ENCODE measurements at places on chromosomes 4 and X.

DNA sequence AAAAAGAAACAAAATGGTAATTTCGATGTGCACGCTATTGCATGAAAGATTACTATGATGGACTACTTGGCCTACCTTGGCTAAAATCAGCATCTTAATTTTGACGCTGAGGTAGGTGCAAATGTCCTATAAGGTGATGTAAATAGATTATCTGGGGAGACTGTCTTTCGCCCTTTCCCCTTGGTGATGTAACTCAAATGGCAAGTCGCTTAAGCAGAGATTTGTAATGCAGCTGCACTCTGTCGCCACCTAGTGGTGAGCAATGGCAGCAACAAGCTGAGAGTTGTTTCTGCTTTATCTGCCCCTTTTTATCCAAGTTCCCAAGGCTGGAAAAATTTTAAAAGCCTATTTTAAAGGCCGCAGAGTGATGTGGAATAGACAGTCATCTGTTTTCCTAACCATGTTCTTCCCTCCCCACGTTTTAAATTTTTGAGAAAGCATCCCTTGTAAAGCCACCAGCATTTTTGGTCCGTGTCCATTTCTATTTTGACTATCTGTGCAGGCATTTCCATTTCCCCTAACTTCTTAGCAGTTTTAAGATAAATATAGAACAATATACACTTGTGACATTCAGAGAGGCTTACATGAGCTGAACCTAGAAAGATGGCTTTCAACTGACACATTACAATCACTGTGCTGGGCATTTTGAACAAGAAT, 62.4 kb upstream of the PDLIM3 start:
- DNase-seq: peak; percentile 44

- no peak for DNase-seq
These were observed 12.4 kb downstream of the SHROOM3 start for GRCh38 chr4:76447393-76447851.

GRCh38 chr4:5894266-5894665, 1.4 kb upstream of the CRMP1 start:
- no peak for DNase-seq

DNA sequence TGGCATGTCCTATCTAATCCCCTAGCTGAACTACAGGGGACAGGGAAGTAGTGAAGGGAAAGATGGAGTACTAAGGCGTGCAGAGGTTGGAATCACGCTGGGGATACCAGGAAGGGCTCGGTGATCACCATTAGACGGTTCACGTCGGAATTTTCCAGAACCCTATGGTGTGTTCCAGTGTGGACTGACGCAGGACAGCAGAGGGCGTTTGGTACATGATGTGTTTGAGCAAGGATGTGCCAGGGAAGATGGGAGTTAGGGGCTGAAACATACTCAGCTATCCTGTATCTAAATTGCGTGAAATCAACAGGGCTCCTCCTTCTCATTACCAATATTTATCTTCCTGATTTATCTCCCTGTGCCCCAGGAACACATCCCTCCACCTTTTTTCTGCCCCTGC, 33.7 kb downstream of the PRPS2 start:
- DNase-seq: no peak

- no peak for DNase-seq
These were observed 43.3 kb downstream of the DHRSX start for GRCh38 chrX:2457289-2458133.

- no peak for DNase-seq
These were observed 7.9 kb downstream of the KDR start for GRCh38 chr4:55117511-55117910.

GRCh38 chrX:21373637-21374162, 518 bp upstream of the CNKSR2 start:
- no peak for DNase-seq

DNA sequence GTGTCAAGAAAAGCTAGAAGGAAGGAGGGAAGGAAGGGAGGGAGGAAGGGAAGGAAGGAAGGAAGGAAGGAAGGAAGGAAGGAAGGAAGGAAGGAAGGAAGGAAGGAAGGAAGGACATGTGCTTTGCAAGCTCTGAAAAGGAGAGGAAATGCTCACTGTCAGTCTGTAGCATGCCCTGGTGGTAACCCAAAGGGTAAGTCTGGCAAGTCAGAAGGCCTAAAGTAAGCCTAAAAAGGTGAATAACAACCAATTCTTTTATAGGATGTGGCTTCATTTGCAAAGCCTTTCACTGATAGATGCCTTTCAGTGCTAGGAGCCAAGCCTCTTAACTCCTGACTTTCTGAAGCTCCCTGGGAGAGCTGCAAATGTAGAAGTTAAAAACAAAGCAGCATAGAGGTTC, 542.6 kb downstream of the CFAP47 start:
- no peak for DNase-seq

DNA sequence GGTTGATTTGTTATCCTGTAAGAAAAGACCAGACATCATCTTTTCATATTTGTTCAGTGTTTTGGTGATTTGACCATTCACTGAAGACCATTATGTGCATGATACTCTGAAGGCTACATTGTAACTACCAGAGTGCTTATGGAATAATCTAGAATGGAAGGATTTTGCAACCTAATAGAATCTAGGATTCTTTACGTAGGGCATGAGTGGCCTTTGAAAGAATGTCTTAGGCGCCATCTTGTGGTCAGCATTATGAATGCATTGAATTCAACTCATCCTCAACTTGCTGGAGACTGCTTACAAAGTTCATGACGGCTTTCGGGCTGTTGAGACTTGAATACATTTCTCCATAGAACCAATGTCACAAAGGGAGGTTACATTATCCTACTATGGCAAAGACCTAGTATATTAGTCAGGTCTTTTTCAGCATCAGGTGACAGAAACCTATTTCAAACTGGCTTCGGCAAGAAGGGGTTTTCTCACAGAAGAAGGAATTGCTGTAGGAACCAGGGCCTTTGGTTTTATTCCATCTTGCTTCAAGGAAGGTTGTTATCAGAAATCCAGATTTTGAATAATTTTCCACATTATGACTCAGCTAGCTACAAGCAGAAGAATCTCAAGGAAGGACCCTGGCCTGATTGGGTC, 104.1 kb downstream of the GPAT3 start:
- peak; percentile 46 for DNase-seq

DNA sequence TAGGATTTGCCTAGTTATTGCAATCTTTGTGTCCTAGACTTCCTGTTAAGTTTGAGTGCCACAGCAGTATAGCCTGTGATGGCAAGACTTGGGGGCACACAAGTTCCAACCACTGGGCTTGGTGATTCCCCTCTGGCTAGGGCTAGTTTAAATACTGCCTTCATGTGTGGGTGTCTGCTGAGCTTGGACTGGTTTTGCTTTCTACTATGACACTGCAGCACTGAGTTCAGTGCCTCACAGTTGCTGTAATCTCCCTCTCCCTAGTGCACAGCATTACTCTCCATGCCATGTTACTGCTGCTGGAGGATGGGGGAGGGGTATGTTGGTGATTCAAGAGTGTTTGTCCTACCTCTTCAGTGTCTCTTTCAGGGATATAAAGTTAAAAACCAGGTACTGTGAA, 379.6 kb downstream of the IL15 start:
- DNase-seq: no peak

DNA sequence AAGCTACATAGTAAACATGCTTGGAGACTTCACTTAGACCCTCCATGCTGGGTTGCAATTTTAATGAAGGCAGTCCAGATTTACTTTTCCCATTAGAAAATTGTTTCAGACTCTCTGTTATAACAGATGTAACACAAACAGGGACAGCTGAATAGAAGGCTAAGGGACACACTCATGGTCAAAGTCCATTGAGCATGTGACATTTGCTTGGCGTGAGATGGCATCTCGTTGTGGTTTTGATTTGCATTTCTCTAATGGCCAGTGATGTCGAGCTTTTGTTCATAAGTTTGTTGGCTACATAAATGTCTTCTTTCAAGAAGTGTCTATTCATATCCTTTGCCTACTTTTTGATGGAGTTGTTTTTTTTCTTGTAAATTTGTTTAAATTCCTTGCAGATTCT, 358.2 kb upstream of the CLNK start:
- no peak for DNase-seq

- no peak for DNase-seq
These were observed 88.2 kb downstream of the EMCN start for GRCh38 chr4:100429616-100430015.

- no peak for DNase-seq
These were observed 480.3 kb upstream of the GRIA3 start for GRCh38 chrX:122703762-122704161.

GRCh38 chr4:5307928-5308327, 256.6 kb downstream of the STK32B start:
- no peak for DNase-seq

DNA sequence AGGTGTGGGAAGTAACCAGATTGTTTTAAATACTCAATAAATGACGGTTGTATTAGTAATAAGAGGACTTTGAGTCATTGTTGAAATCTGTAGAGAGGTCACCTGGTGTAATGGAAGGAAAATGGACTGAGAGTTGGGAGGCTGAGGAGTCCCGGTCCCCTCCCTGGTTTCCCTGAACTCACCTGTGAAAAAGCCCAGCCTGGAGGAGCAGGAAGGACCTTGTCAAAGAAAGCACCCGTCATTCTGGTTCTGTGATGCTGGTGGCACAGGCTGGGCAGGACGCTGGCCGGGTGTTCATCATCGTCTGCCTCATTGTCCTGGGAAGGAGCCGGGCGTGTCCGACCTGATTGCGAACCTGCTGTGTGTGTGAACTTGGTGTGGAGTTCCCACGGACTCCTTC, 70.8 kb downstream of the SORCS2 start:
- DNase-seq: no peak

GRCh38 chr4:16116019-16116418, 32.2 kb upstream of the PROM1 start:
- no peak for DNase-seq

DNA sequence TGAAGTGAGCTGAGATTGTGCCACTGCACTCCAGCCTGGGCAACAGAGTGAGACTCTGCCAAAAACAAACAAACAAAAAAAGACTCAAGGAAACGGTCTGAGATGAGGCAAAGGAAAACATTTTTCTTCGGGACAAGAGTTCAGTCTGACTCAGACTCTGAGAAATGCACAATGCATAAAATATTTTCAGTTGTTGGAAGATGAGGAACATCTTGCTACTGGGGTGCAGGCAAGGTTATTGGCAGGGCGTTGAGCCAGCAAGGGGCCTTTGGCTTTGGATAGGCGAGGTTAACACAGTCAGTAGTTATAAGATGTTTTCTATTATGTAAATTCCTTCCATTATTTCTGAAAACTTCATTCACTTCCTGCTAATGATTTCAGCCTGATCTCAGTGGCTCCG, 96.1 kb upstream of the VCX start:
- DNase-seq: no peak

DNA sequence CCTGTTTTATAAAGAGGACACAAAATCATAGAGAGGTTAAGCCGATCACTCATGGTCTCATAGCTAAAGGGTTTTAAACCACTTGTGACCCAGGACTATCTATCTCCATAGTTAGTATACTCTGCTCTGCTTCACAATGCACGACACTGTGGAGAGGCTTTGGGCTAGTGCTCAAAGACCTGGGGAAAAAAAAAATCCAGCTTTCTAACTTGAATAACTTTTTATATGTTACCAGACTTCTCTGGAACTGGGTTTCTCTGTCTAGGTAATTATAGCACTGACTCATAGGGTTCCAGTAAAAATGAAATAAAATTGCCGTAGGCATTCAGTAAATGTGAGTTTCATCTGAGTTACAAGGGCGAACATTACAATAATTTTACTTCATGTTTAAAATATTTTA, 273.7 kb upstream of the TECRL start:
- no peak for DNase-seq

GRCh38 chrX:14941301-14941700, 68.1 kb downstream of the MOSPD2 start:
- no peak for DNase-seq

DNA sequence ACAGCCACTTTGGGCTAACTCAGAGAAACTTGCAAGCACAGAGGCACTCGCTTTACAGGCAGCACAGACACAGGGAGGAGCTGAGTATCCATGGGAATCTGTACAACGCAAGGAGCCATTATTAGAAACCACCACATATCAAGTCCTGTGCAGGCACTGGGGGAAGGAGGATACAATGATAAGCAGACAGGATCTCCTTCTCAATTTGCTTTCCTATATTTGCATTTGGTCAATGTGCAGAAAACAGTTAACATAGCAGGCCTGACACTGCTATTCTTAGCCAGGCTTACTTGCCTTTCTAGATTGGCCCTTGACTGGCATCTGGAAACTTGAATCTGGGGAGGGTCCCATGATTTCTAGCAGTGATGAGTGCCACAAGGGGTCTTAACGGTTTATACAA, 65.8 kb downstream of the TEC start:
- DNase-seq: no peak

DNA sequence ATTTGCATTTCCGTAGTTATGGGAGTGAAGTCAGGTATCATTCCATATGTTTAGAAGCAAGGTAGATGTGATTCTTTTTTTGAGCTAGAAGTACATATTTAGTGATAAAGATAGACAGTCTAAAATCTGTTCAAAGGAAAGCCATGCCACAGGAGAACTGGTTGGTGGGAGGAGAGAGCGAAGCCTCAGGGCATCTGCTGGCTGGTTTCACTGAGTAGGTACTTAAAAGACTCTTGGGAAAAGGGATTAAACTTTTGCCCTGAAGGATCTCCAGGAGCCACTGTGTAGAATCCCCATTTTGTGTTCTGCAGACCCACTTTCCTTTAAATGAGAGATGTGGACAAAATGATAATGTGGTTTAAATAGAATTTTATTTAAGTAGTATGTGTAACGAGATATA, 89.6 kb downstream of the SHROOM2 start:
- no peak for DNase-seq

DNA sequence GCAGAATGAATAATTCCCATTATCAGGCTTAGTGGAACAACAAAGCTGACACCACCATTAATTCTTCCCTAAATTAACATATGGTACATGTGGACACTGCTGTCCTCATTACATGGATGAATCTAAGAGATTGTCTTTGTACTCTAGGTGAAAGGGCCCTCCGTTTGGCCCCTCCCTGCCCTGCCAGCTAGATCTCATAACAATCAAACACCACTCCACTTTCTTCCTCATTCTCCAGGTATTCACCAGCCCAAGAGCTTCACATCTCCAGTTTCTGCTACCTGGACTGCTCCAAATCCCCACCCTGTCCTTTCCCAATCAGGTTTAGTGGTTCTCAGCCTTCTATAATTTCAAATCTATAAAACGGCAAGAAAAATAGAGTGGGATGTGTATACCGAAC, 3.8 kb downstream of the HSD17B11 start:
- DNase-seq: no peak

- DNase-seq: no peak
These were observed 2.3 kb upstream of the AASDH start for GRCh38 chr4:56389558-56389957.

DNA sequence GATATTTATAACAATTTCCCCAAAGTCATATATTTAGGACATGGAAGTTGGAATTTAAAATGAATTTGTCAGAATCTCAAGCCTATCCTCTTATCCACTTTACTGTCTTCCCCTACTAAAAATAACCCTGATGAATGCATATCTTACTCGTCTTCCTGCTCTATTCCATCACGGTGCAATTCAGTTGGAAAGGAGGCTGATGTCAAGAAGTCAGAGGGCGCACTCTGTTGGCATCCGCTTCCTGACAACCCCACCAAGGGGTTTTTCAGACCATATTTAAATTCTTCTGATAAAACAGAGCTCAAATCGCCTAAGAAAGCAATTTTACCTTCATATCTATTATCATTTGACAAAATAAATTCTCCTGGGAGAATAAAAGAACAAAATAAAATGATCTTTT, 233.5 kb downstream of the ARHGAP24 start:
- DNase-seq: no peak
